ENCODE measurements at places on chromosomes 5 and 9.

GRCh38 chr5:9519537-9519936 is 26.3 kb downstream of the SEMA5A start:
- DNase-seq = no peak

- no peak for DNase-seq
Measured at GRCh38 chr9:133979921-133980863, 11.9 kb downstream of the VAV2 start.

DNA sequence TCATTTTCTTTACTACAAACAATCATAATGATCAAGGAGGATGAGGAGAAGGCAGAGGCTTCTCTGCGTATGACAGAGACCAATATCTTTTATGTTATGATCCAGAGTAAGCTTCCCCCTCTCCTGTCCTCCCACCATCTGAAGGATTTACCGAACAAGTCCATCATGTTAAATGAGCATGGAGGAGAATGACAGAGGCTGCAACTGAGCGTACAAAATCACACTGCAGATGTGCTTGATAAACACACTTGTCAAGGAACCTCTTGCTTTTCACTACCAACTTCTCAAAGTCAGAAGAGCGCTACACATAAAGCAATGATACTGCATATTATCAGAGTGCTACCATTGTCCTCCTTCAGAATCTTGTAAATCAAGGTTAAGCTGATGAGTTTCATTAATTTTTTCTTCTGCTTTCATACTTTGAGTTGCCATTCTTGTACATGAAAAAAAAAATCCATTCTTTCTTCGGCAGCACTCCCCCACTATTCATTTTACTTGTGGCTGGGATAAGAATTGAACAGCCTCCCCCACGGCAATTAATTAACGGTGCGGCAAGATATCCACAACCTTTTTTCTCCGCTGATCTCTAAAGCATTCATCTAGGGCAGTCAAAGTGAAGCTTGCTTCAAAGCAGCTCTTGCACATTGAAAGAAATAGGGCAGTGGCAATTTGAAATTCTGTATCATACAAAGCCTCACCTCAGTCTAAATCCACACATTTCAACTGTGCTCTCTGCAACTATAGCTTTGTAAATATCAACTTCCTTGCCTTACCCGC is 673.9 kb upstream of the DMAC1 start:
- DNase-seq = no peak

DNA sequence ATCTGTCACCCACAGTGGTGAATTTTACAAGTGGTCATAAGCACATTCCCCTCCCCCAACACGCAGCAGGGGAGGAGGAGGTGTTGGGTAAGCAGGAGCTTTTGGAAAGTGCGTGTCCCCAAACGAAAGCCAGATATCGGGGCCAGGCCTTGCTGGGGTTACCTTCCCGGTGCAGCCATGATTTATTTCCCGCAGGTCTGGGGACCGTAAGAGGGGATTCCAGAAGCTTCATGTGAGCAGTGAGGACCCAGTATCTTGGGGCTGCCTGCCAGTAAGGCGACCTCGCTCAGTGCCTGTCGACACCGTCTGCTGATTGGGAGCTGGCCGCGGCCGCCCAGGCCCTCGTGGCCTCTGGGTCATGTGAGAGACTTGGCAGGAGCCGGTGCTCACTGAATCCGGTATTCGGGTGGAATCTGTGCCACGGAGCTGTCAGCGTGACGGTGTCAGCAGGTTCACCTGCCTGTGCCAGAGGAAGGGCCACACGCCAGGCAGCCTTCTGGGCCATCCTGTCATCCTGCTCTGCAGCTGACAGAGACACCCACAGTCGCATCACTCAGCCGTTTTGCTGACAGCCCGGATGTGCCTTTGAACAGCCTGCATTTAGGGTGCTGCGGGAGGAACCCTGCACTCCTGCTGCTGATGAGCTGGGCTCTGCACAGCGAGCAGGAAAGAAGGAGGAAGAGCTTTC is 37.3 kb downstream of the SEC61B start:
- DNase-seq = peak; percentile 39

DNA sequence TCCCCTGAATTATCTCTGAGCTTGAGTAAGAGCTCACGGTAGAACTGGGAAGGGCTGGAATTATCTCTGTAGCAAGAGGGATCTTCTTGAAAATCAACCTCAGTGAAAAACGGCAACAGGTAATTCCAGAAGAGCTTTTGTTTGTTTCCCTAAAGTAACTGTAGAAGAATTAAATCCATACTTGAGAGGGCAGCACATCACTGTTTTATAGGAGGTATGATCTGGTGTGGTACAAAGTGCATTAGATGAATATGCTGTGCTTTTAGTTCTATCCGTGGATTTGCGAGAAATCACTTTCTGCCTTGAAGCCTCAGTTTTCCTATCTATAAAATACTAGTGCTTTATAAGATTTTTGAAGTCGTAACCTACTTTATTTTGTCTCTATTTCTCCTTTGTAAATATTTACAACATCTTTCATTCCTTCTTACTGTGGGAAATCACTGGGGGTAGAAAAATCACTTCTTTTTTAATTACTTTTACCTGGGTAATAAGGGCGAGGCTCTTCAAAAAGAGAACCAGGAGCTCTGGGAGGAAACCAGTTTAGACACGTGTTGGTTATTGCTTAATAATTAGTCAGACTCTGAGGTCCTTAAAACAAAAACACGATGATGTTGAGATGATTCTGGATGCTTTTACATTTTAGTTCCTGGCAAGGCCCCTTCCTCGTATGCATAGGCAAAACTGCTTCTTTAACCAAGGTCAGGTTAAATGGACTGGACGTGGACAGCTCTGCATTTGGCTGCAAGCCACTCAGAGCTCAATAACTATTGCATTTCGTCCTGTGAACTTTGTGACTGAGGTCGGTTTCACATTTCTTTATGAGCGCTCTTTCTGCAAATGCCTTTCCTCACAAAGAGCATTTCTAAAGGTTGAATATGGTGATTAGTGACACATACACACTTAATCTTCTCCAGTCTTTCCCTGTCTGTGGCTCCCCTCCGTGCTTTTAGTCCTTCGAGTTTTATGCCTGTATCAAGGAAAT is 376.1 kb downstream of the BRINP1 start:
- DNase-seq = no peak

DNA sequence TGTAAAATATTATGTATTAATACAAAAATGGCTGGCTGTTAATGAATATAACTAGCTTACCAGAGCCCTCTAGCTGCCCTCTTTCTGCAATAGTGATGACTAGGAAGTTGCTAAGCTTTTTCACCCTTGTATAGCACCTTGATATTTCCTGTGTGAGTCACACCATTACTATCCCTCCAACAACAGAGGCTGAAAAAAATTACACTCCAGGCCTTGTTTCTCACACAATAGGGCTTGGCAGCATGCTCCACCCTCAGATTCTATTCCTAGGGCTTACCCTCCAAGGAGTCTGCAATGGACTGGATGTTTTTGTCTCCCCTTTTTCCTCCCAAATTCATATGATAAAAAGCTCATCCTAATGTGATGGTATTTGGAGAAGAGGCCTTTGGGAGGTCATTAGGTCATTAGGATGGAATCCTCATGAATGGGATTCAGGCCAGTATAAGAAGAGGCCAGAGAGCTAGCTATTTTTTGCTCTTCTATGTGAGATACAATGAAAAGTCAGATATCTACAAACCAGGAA is 184.6 kb upstream of the MAP1B start:
- no peak for DNase-seq

DNA sequence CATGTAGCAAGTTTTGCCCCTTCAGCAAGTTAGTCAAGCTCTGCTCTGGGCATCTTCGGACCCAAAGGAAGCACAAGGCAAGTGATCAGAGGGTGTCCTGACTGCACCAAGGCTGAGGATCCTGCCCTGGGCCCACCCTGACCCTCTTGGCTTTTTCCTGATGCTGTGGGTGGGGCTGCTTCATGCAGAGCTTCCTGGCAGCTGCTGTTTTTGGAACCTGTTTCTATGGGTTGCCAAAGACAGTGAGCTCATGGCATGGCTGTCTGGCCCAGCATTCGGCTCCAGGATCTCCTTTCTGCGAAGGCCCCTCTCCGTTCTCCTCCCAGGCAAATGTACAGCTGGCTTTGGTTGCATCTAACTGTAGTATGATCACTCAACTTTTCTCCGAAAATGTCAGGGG is 497.9 kb downstream of the ARHGEF28 start:
- no peak for DNase-seq

DNA sequence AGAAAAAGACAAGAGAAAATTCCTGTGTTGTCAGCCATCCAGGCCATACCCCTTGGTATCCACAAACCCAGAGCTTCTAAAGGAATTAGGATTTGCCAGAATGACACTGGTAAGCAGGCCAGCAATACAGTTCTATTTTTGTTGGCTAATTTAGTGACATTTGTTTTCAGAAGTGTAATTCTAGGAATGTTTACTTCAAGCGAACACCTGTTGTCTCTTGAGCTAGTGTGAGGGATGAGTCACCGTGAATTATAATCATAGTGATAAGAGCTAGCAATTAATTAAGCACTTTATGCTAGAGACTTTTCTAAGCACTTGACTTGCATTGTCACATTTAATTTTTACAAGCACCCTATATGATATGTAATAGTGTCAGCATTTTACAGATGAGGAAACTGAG is 99.2 kb downstream of the PRKACG start:
- DNase-seq = no peak

- DNase-seq = no peak
Measured at GRCh38 chr9:132506977-132507669, 75.3 kb upstream of the BARHL1 start.

DNA sequence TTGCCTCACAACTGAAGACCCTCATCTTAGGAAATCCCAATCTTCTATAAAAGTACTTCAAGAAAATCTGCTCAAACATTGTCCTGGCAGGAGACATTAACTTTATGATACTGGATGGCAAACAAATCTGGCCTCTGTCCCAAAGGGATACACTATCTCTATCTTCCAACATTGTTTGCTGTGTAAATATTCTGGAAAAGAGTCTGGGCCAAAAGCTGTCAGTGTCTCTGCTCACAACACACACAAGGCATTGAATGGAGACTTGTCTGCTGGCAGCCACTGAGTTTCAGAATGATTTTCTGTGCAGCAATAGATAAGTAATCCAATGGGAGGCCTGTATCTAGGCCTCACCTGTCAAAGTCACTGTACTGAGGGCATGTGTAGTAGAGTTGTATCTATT is 471.1 kb downstream of the DMAC1 start:
- DNase-seq = no peak

GRCh38 chr9:89742660-89743059 is 137.8 kb downstream of the GADD45G start:
- DNase-seq = no peak

DNA sequence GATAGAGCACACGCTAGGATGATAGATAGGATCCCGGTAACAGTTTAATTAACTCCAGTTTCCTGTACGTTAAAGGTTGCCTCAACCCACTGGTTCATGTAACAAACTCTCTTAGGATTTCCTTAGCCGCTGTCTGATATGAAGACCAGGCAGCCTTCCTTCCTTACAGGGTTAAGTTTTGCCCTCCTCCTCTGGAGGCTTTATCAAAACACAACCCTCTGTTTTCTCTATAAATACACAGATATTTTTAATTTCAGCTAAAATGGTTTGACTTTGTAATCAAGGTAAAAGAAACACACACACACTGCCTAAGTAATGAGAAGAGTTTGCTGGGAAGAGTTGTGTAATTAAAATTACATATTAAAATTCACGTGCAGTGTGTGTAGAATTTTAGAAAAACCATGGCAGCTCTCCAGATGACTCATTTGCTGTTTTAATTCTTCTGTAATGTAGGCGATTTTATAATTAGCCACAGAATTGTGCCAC is 369.8 kb downstream of the CSNK1G3 start:
- no peak for DNase-seq

- no peak for DNase-seq
Measured at GRCh38 chr5:128315671-128316070, 222.4 kb downstream of the FBN2 start.

DNA sequence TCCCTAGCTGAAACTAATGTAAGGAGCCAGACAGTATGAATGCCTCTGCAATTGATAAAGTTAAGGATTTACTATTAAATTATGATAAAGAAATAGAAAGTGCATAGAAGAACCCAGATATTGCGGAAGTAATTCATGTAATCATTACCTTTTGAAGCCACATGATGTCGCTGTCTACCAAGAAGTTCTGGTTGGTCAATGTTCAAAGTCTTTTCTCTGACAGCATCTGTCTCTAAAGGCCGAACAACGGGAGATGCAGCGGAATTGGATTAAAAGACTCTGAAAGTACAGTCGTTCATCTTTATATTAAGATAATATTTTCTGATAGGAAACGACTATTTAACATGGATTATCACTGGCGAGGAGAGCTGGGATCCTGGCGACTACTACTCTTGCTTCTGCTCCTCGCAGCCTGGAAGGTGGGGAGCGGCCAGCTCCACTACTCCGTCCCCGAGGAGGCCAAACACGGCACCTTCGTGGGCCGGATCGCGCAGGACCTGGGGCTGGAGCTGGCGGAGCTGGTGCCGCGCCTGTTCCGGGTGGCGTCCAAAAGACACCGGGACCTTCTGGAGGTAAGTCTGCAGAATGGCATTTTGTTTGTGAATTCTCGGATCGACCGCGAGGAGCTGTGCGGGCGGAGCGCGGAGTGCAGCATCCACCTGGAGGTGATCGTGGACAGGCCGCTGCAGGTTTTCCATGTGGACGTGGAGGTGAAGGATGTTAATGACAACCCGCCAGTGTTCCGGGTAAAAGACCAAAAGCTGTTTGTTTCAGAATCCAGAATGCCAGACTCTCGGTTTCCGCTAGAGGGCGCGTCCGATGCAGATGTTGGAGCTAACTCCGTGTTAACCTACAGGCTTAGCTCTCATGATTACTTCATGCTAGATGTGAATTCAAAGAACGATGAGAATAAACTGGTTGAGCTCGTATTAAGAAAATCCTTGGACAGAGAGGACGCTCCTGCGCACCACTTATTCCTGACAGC is at the start of gene PCDHA8:
Gene PCDHA8, plus strand, starts transcription at position 210 of the 985 bp plus-strand sequence. Its CDS starts 135 bp downstream, at position 345.
- DNase-seq = no peak

- DNase-seq = peak; percentile 72
Measured at GRCh38 chr5:138032028-138032571, 779 bp downstream of the FAM13B start.

Data from CD4-positive, alpha-beta T cell treated with Interleukin-1 beta for 1 hour (primary cell).